ENCODE measurements at places on chromosomes 1 and 21.

GRCh38 chr1:119713039-119713748, 1.5 kb downstream of the PHGDH start:
- no peak for DNase-seq

GRCh38 chr1:103958699-103959098, 209.0 kb downstream of the AMY1C start:
- no peak for DNase-seq

DNA sequence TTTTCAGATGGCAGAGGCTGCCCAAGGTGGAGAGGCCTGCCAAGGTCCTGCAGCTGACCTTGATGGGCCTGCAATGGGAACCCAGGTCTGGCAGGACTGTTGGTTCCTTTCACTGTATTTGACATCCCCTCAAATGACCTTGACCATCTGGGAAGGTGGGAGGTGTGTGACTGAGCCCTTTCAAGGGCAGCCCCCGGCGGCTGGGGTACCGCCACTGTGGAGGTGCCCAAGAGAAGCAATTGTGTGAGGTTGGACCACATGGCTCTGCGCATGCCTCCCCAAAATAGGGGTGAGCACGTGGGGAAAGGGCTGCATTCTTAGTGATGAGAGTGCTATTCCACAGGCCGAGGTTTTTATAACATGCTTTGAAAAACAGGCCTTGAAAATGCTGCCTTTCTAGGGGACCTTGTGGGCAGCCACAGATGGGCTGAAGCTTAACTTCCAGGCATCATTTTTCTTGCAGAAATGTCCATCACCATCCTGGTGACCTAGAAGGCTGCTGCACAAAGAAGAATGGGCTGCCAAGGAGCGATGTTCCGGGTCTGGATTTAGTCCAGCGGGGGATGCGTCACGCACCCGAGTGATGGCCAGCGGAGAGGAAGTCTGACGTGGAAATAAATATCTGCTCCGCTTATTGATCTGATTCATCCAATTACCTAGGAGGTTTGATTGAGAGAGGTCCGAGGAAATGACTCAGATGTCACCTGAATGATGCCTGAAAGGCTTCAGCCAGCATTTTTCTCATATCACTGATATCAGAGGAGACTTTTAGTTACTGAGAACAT, 16.5 kb upstream of the UTS2 start:
- no peak for DNase-seq

DNA sequence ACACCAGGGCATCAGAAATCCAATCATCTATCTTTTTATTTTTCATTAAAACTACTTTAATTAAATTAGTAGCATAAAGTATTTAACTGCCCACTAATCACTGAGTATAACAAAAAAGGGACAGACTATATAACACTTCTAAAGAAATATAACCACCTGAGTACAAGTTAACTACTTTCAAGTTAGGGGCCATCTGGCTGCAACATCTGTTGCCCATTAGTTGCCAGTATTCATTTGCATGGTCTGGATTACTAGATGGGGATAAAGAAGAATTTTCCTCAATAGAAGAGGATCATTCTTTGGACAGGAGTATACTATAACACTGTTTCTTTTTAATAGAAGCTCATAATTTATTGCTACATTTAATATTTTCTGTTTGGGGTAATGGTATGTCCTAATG, 446.4 kb downstream of the AMY1C start:
- no peak for DNase-seq

DNA sequence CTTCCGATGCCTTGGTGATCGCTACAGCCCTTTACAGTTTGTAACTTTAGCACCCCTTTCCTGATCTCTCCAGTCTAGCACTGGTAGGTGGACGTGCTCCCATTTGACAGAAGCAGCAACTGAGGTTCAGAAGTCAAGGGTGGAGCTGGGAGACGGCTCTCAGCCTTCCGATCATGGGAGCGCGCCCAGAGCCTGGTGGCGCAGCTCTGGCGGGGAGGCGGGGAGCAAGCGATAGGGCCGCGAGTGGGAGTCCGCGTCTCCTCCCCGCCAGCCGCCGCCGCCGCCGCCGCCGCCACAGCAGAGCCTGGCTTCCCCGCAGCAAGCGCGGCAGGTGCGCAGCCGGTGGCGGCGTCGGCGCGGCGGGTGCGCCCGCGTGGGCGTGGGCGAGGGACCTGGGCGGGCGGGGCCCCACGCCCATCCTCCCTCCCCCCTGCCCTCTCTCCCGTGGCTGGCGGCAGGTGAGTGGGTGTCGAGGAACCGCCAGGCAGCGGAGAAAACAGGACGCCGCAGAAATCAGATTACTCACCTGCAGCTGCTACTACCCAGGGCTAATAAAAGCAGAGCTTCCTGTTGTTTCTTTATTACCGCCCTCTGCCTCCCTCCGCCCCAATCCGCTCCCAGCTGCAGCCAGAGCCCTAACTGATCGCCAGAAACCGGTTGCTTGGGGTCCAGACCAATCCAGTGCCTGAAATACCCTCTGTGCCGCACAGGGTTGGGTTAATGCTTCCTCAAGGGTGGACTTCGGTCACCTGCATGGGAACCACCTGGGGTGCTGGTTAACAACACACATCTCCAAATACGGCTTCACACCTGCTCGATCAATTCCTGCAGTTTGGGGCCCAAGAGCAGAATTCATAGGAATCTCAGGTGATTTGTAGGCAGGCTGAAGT, 60.2 kb upstream of the ID3 start:
- DNase-seq: peak; percentile 38

- peak; percentile 69 for DNase-seq
These were observed 47.5 kb upstream of the CRNN start for GRCh38 chr1:152461544-152461943.

DNA sequence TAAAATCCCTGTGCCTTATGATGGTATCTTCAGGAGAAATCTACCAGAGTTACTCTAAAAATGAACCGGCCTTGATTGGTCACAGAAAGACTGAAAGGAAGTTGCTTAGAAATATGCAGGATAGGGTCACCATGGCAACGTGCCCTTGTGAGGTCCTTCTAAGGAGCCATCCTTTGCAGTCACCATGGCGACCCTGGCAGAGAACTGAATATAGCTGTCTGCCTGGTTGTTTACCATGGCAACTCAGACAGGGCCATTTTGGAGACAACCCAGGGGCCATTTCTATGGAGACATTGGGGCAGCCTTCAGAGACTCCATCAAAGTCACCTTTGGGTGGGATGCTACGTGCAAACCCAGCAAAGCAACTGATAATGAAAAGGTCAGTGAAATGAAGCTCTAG, 43.0 kb downstream of the SNX7 start:
- no peak for DNase-seq

- no peak for DNase-seq
These were observed 306.1 kb downstream of the CTH start for GRCh38 chr1:70717211-70717610.

- no peak for DNase-seq
These were observed 286.9 kb upstream of the ADGRL2 start for GRCh38 chr1:81513796-81514354.

DNA sequence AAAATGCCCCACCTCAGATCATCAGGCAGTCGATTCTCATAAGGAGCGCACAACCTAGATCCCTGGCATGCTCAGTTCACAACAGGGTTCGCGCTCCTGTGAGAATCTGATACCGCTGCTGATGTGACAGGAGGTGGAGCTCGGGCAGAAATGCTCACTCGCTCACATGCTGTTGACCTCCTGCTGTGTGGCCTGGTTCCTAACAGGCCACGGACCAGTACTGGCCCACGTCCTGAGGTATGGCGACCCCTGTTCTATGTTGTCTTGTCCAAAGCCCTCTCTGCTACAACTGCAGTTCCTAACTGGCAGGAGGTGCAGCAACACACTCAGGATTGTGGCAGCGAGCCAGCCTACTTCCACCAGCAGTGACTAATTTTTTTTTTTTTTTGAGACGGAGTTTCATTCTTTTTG, 70.6 kb downstream of the CLSTN1 start:
- no peak for DNase-seq

DNA sequence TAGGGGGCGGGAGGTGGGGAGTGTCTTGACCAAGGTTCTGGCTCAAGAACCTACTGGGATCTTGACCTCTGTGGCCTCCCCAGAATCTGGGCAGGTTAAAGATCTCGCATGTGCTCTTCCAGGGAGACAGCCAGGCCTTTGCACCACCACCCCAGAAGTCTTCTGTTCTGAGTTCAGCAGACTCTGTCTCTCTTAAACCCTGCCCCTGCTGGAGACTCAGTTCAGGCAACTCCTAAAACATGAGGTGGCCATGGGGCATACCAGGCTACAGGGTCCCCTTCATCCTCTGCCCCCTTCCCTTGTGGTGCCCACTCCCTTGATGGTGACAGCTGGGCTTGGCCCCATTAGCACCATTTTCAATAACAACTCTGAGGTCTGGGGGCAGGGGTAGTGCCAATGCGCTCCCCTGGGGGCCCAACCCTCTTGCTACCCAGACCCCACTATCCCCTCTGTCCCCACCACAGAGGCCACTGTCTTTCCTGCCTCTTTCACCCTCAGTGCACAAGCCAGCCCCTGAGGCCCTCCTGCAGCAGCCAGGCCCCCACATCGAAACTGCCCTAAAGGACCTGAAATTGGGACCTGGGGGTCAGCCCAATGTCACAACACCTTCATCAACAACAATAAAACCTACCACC, 132.7 kb upstream of the RUNX3 start:
- DNase-seq: no peak

DNA sequence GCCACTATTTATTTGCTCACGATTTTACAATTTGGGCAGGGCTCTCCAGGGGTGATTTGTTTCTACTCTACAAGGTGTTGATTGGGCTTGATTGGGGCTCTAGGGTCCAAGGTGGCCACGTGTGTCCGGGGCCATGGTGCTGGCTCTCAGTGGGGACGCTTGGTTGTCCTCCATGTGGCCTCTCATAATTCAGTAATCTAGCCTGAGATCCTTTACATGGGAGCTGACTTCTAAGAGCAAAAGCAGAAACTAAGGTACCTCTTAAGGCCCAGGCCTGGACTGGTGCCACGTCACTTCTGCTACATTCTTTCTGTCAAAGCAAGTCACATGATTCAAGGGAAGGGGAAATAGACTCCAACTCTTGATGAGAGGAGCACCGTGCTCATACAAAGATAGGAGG, 8.1 kb upstream of the PSRC1 start:
- no peak for DNase-seq

DNA sequence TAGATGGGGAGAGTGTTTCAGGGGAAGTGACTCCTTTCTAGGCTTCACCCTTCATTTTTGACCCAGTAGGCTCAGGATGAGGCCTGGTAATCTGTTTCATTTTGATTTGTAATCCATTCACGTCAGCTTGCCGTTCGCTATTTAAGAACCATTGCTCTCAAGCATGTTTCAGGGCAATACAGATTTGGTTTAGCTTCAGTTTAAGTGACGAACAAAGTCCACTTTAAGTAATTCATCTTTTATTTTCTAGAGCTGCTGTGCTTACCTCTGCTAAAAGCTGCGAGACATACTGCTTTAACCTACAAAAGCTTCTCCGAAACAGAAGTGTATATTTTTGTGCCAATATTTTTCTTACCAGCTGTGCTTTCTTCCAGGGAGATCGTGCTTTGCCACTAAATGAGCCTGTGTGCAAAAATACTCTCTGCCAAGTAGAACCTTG, 8.9 kb upstream of the FMO3 start:
- no peak for DNase-seq

DNA sequence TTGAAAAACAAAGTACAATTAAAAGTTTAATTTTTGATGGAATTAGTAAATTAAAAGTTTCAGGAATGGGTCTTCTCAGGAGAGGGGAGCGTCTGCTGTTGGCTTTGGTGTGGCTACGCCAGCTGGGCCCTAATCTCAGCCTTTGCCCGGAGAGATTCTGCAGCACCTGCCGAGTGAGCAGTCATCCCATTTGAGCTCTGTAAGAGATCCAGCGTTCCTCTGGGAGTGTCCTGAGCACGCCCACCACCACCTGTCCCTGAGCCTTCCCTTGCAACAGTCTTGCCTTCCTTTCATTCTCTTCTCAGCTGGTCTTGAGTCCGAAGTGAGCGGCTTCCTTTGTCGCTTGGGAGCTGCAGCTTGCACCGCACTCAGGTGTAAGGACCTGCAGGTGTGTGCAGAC, 263.1 kb downstream of the CAMTA1 start:
- DNase-seq: no peak

DNA sequence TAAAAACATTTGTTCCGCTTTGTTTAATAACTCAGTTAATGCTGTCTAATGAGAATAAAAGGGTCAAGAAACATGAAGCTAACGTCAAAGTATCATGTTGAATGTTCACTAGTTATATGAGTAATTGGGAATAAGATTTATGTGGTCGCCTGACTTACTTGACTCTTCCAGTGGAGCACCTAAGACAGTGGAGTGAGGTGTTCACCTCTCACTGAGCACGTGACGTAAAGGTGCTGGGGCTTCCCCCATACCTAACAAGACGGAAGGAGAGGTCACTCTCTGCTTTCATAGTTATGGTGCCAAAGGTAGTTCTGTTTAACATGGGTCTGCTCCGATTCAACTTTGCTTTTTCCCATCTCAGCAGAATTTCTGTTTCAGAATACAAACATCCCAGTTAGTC, 686 bp downstream of the KMO start:
- no peak for DNase-seq

DNA sequence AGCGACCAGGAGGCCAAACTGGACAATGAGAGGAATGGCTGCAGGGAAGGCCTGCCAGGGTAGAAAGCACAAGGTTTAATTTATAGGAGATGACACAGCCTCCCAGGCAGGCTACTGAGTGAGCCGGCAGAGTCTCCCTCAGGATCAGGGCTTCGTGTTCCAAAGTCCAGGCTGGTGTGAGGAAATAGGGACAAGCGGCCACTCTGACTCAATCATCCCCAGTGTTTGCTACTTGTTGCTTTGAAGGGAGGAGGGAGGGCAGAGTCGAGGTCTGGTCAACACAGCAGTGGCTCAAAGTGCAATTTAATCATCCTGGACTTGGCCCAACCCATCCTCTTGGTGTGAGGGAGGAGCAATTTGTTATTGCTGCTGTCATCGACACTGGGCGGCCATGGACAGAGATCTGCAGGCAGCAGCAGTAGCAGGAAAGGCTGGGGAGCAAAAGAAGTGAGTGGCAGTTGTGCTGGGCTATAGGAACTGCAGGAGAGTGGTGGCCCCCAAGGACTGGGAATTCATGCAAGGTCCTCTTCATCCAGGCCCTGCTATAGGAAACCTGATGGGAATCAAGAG, 27.5 kb downstream of the TBX15 start:
- peak; percentile 65 for DNase-seq

DNA sequence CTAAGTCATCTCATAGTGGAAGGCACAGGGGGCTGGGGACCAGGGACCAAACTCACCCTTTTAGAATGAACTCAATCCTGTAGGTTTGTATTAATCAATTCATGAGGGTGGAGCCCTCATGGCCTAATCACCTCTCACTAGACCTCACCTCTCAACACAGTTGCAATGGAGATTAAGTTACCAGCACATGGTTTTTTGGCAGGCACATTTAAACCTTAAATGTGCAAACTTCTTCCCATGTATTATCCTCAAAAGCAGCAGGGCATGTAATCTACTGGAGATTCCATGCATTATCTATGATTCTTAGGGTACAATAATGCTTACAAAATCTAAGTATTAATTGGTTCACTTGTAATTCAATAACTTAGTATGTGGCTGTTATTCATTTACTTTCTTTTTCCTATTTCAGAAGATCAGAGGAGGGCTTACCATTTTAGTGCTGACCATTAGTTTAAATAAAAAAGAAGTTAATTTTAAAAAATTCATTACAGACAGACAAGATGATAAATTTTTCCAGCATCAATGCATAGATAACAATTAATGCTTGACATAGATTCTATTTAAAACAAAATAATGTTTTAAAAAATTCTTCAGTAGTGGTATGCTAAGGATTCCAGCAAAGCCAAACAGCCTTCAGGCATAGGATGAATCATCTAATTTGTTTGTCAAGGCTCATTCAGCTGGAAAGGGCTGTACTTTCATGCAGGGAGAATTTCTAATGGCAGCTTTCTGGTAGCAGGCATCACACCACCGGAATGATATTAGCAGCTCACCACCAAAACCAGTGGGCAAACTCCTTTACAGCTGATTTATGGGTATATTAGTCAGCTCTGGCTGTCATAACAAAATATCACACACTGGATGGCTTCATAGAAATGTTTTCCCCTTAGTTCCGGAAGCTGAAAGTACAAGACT, 124.6 kb upstream of the ZNF648 start:
- peak; percentile 37 for DNase-seq

All from Calu3 (cell line).